Spinal cord (tissue), 10 donors: ENCODE measurements at places on chromosomes 5 and 9. TPM values are rescaled to one million over a fixed set of nuclear protein-coding genes. Genes with fewer than 3 reads are reported as not detected.

DNA sequence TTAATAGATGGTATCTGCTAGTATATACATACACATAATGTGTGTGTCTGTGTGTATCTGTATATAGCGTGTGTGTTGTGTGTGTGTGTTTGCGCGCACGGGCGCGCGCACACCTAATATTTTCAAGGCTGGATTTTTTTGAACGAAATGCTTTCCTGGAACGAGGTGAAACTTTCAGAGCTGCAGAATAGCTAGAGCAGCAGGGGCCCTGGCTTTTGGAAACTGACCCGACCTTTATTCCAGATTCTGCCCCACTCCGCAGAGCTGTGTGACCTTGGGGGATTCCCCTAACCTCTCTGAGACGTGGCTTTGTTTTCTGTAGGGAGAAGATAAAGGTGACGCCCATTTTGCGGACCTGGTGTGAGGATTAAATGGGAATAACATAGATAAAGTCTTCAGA is 757 bp downstream of the FXN start:
- no peaks in the 10 kb centered on the region for H3K36me3 ChIP-seq
- H3K4me3 ChIP-seq = peak overlapping the region; percentile 58
- no peaks in the 10 kb centered on the region for H3K27me3 ChIP-seq
- H3K4me1 ChIP-seq = peaks cover 17% of the 10 kb centered on the region

- H3K4me3 ChIP-seq = no peak overlapping the region
- H3K27ac ChIP-seq = peak overlapping the region; percentile 49
- DNase-seq = peak; percentile 60
- no peaks in the 10 kb centered on the region for H3K27me3 ChIP-seq
These were observed 441.9 kb upstream of the PIK3R1 start for GRCh38 chr5:67773411-67774266.

GRCh38 chr5:52119768-52120167 is 667.9 kb upstream of the ITGA1 start:
- no peaks in the 10 kb centered on the region for H3K4me1 ChIP-seq
- no peak overlapping the region for H3K4me3 ChIP-seq
- H3K27me3 ChIP-seq = no peaks in the 10 kb centered on the region
- DNase-seq = no peak
- H3K27ac ChIP-seq = no peak overlapping the region

GRCh38 chr5:174731214-174732035 is 7.0 kb downstream of the MSX2 start:
- DNase-seq = no peak
- peaks cover 3% of the 10 kb centered on the region for H3K36me3 ChIP-seq
- H3K4me1 ChIP-seq = peaks cover 36% of the 10 kb centered on the region
- H3K4me3 ChIP-seq = no peak overlapping the region

- H3K36me3 ChIP-seq = no peaks in the 10 kb centered on the region
- H3K27ac ChIP-seq = no peak overlapping the region
- H3K4me1 ChIP-seq = no peaks in the 10 kb centered on the region
These were observed 100.2 kb downstream of the PIP5K1B start for GRCh38 chr9:68804911-68805889.

DNA sequence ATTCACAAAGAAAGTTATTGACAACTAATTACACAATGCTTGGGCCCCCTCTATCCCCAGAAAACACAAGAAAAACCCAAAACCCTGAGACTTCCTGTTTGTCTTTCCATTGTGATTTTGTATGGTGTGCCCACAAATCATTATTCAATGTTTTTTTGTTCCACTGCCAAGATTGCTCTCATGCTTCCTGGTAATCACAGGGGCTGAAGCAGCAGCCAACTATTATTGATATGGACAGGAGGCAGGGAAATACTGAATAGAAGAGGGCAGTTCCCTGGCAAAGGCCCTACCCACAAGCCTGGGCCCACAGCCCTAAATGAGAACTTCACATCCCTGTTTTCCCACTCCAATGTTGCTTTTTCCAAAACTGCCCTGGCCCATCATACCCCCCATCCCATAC is 21.5 kb upstream of the RFK start:
- peak; percentile 34 for DNase-seq
- H3K27me3 ChIP-seq = no peaks in the 10 kb centered on the region
- H3K4me3 ChIP-seq = no peak overlapping the region
- H3K36me3 ChIP-seq = no peaks in the 10 kb centered on the region
- no peaks in the 10 kb centered on the region for H3K4me1 ChIP-seq
- no peak overlapping the region for H3K27ac ChIP-seq

DNA sequence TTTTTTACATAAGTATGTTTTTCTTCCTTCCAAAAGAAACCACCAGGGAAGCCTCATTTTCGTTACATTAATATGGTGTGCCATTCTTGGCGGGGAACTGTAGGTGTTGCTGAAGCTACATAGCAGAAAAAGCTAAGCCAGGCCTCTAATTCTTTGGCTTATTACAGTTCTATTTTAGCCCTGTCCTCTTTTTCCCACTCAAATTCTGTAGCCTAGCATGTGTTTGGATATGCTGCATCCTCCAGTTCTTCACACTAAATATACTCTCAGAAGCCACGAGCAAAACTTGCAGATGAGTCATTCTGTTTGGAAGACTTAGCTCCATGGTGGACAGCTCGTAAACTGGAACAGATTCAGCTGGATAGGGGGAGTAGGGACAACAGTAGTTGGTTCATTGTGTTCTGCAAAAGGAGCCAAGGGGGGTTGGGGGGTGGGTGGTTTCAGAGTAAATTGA is 369.4 kb downstream of the TMEM161B start:
- peaks cover 3% of the 10 kb centered on the region for H3K4me1 ChIP-seq
- DNase-seq = peak; percentile 40
- peak overlapping the region; percentile 73 for H3K27ac ChIP-seq
- H3K36me3 ChIP-seq = no peaks in the 10 kb centered on the region
- no peaks in the 10 kb centered on the region for H3K27me3 ChIP-seq

DNA sequence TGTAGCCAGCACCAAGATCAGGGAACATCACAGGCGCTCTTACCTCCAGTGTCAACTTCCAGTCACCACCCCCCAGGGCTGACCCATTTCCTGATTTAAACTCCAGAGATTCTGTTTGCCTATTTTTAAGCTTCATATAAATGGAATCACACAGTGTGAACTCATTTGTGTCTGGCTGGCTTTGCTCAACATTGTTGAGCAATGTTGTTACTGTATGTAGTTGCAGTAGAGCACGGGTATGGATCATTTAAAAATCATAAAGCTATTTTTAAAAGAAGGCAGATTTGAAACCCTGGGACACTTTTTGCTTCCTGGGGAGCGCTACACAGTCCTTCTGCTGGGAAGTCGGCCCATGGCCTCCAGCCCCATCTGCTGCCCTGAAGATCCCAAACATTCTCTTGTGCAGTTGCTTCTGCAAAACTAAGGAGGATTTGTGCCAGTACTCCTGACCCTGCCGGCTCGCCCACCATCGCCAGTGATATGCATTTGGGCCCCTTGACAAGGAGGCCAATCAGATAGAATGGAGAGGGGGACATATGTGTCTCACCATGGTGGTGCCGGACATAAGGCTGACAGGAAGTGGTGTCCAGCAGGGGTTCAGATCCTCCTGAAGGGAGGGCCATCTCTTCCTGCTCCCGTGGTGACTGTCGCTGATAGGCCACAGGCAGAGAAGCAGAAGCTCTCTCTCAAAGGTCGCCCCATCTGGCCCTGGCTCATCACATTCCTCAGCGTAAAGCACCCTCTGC is 13.3 kb downstream of the DCANP1 start:
- peaks cover 5% of the 10 kb centered on the region for H3K27me3 ChIP-seq
- peaks cover 36% of the 10 kb centered on the region for H3K4me1 ChIP-seq
- H3K27ac ChIP-seq = no peak overlapping the region
- no peaks in the 10 kb centered on the region for H3K36me3 ChIP-seq
- no peak for DNase-seq

GRCh38 chr5:68924481-68925145 is 169.2 kb upstream of the SLC30A5 start:
- no peak overlapping the region for H3K27ac ChIP-seq
- no peak overlapping the region for H3K4me3 ChIP-seq
- no peaks in the 10 kb centered on the region for H3K27me3 ChIP-seq
- no peaks in the 10 kb centered on the region for H3K4me1 ChIP-seq
- H3K36me3 ChIP-seq = no peaks in the 10 kb centered on the region
- DNase-seq = no peak

DNA sequence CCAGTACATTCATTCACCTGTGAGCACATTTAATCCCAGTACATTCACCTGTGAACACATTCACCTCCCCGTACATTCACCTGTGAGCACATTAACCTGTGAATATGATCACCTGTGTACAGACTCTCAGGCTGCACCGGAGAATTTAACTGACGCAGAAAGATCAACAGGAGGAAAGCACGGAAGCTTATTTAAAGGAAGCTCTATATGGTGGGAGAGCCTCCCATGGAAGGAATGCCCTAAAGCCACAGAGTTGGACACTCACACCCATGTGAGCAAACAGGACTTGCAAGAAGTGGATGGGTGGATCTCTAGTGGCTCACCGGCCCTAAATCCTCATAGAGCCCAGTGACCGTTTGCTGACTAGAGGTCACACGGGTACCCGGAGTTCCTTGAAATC is 38.2 kb downstream of the TRIP13 start:
- H3K36me3 ChIP-seq = no peaks in the 10 kb centered on the region
- no peak overlapping the region for H3K4me3 ChIP-seq
- peaks cover 10% of the 10 kb centered on the region for H3K27me3 ChIP-seq
- DNase-seq = no peak
- H3K27ac ChIP-seq = no peak overlapping the region

DNA sequence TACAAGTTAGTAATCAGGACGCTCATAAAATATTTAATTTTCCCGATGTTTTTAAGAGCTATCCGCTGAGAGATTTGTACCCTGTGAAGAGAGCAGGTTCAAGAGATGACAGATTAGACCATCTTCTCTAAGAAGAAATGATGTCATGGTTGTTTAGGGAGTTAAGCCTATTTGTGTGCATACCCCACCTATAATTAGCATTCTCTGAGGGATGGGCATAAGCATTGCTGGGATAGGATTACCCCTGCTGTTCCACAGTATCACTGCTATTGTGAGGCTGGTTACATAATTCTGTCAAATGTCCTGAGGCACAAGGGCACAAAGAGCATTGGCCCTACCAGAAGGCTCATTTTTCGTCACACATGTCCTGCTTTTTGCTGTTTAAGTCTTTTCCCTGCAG is 687.0 kb downstream of the CETN3 start:
- no peaks in the 10 kb centered on the region for H3K27me3 ChIP-seq
- H3K36me3 ChIP-seq = no peaks in the 10 kb centered on the region
- no peaks in the 10 kb centered on the region for H3K4me1 ChIP-seq
- no peak overlapping the region for H3K4me3 ChIP-seq
- no peak for DNase-seq

DNA sequence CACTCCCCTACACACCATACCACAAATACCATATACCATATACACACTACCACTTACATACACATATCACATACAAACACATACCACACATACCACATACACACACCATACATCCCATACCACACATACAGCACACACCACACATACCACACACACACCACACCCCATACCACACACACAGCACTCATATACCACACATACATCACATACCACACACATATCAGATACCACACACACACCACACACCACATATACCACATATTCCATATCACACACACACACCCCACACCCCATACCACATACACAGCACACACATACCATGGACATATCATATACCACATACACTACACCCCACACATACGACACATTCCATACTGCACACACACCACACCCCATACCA is 276.6 kb downstream of the GADD45G start:
- peaks cover 11% of the 10 kb centered on the region for H3K4me1 ChIP-seq
- no peaks in the 10 kb centered on the region for H3K36me3 ChIP-seq
- H3K4me3 ChIP-seq = no peak overlapping the region
- H3K27me3 ChIP-seq = no peaks in the 10 kb centered on the region
- DNase-seq = no peak

- H3K4me3 ChIP-seq = no peak overlapping the region
- H3K4me1 ChIP-seq = peaks cover 4% of the 10 kb centered on the region
- peak overlapping the region; percentile 22 for H3K27ac ChIP-seq
- no peaks in the 10 kb centered on the region for H3K27me3 ChIP-seq
- peaks cover 2% of the 10 kb centered on the region for H3K36me3 ChIP-seq
- DNase-seq = no peak
These were observed 43.3 kb upstream of the TJP2 start for GRCh38 chr9:69130456-69131441.

- DNase-seq = no peak
- peaks cover 5% of the 10 kb centered on the region for H3K36me3 ChIP-seq
- H3K4me1 ChIP-seq = peaks cover 84% of the 10 kb centered on the region
- H3K4me3 ChIP-seq = peak within 1 kb of the TSS; percentile 75
- H3K27ac ChIP-seq = peak within 1 kb of the TSS; percentile 93
These were observed at the start of gene PCDH1 for GRCh38 chr5:141878186-141878710. Gene PCDH1, minus strand, starts transcription at chr5:141878410. Its CDS starts 148 bp downstream, at chr5:141878262.

DNA sequence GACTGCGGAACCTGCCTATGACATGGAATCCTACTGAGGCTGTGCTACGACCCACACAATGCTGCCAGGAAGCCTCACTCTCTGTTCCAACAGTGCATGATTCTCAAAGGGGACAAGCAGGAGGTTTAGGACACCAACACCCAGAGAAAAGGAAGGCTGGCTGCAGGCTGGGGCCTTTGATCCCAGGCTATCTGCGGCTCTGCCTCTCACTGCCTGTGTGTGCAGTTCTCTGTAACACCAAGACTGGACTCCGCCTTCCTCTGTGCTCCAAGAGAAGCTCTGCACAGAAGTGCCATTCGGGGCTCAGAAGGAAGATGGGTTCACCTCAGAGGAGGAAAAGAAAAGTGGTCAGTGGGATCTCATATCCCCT is 20.5 kb downstream of the ANKH start:
- H3K4me3 ChIP-seq = no peak overlapping the region
- no peak for DNase-seq
- H3K36me3 ChIP-seq = peaks cover 4% of the 10 kb centered on the region
- H3K27ac ChIP-seq = no peak overlapping the region

DNA sequence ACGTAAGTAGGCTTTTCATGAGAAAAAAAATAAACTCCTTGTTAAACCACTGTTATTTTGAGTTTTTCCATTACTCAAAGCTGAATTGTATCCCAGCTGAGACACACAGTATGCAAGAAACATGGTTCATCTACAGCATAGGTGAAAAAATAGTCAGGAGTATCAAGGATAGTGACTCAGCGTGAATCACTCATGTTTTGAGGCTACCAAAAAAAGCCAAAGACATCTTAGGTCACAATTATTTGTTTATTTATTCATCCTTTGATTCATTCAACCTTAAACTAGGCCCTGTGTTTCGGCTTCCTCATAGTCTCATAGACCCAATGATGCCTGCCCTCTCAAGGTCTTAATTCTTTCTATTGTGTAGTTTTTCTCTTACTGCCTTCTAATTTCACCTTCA is 32.9 kb upstream of the STX17 start:
- no peaks in the 10 kb centered on the region for H3K4me1 ChIP-seq
- no peak overlapping the region for H3K4me3 ChIP-seq
- no peaks in the 10 kb centered on the region for H3K36me3 ChIP-seq

GRCh38 chr5:158914008-158915000 is 185.4 kb downstream of the EBF1 start:
- H3K4me3 ChIP-seq = no peak overlapping the region
- no peak for DNase-seq
- H3K27me3 ChIP-seq = no peaks in the 10 kb centered on the region
- H3K36me3 ChIP-seq = no peaks in the 10 kb centered on the region

The TERT gene
- 0.10 TPM for total RNA-seq

The HOMER1 gene
- total RNA-seq = 47.9 TPM

The DNAJA1 gene
- total RNA-seq = 199 TPM

The OR1J2 gene
- total RNA-seq = not detected

The CACFD1 gene
- 18.8 TPM for total RNA-seq

The OSMR gene
- total RNA-seq = 10.1 TPM

The STK32A gene
- 12.1 TPM for total RNA-seq

The ABO gene
- 0.28 TPM for total RNA-seq

The GFI1B gene
- total RNA-seq = 1.1 TPM

The SLC45A2 gene
- 0.39 TPM for total RNA-seq
